ENCODE measurements at places on chromosomes 11 and 22. TPM values are rescaled to one million over a fixed set of nuclear protein-coding genes. Genes with fewer than 3 reads are reported as not detected.
A peak's percentile ranks its signal among the peaks of the same experiment; 100 is the strongest.

SLC25A18 gene
- 0.20 TPM for total RNA-seq

- DNase-seq = no peak
Measured at GRCh38 chr11:110782616-110783015, 70.4 kb upstream of the ARHGAP20 start.

- no peak for DNase-seq
Measured at GRCh38 chr22:27631641-27632040, 169.9 kb downstream of the MN1 start.

TECTA gene
- 0.49 TPM for total RNA-seq

GRCh38 chr11:67303132-67303834 is at the start of gene SSH3:
Gene SSH3, plus strand, starts transcription at chr11:67303530. Its CDS starts 96 bp downstream, at chr11:67303626.
- DNase-seq = peak; percentile 13

OR51L1 gene
- total RNA-seq = not detected

DNA sequence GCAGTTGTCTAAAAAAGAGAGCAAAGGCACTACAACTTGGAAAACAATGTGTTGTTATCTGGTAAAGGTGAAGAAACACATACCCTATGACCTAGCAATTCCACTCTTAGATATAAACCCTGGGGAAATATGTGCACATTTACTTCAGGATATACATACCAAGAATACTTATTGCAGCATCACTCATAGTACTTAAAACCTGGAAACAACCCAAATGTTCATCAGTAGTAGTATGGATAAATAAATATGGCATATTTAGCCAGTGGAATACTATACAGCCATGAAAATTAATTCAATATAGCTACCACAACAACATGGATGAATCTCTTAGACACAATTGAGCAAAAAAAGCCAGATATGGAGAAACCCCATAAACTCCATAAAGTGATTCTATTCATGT is 26.1 kb upstream of the MICAL2 start:
- no peak for DNase-seq

OR51B4 gene
- total RNA-seq = not detected

- no peak for DNase-seq
Measured at GRCh38 chr22:39703928-39704639, 133.5 kb downstream of the CACNA1I start.

- DNase-seq = no peak
Measured at GRCh38 chr22:19853058-19853878, 1.4 kb downstream of the GNB1L start.

DNA sequence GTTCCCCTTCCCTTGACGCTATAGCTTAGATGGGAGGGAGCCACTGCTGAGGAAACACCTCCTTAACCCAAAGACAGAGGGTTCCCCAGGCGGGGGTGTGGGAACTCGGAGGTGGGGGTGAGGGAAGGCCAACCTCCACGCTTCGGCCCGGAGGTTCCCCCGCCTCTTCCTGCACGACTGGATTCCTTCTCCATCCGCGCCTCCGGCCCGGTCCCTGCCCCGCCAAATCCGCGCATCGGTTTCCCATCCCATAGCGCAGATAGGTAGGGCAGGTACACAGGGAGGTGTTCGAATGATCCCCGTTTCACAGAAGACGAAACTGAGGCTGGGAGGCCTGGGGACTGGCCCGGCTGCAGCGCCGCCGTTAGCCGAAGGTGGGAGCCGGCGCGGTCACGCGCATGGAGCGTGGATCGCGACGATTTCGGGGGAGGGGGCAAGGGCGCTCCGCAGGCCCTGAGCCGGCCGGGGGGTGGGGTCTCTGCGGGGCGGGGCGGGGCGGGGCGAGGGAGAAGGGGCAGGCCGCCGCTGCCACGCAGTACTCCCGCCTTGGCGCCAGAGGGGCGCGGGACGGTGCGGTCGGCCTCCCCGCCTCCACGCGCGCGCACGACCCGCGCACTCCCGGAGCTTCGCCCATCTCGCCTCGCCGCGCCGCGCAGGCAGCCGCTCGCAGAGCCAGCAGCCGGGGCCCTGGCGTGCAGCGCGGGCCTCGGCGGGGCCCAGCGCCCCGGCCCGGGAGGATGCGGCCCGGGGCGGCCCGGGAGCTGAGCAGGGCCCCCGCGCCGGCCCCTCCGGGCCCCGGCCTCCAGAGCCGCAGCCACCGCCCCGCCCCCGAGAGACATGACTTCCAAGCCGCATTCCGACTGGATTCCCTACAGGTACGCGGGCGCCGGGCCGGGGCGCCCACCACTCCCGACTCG is at the start of gene TUB:
TSS of gene TUB (plus strand) at position 538 of the 917 bp plus-strand sequence. CDS start at position 838, 300 bp downstream.
- DNase-seq = peak; percentile 16

LRRC56 gene
- total RNA-seq = 0.69 TPM

DNA sequence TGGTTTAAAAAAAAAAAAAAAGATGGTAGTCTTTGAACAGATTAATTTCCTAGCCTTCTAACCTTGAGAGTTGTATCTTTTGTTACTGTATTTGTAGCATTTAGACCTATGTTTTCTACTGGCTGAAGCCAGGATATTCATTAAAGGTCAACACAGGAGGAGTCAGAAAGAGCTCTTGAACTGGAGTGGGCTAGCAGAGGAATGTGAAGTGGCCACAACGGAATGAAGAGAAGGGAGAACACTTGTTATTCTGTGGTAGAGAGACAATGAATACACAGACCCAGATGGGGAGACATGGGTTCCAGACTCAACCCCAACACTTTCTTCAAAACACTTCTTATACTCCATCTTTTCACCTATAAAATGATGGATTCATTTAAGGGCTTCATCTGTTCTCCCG is 88.1 kb downstream of the RELT start:
- no peak for DNase-seq

TREH gene
- not detected for total RNA-seq

GRCh38 chr22:49934891-49935557 is 16.6 kb downstream of the CRELD2 start:
- peak; percentile 40 for DNase-seq

Measured in skin of body (tissue), 3 donors.